Activated CD8-positive, alpha-beta T cell treated with anti-CD3 and anti-CD28 coated beads for 36 hours (primary cell): ENCODE measurements at places on chromosomes 5 and 9. TPM values are rescaled to one million over a fixed set of nuclear protein-coding genes. Genes with fewer than 3 reads are reported as not detected.

EFCAB9 gene
- total RNA-seq, result not detected

- peak; percentile 29 for DNase-seq
These were observed 97.0 kb downstream of the MEF2C start for GRCh38 chr5:88785746-88786565.

GRCh38 chr5:91182763-91183162 lies 200.4 kb downstream of the ARRDC3 start:
- DNase-seq, result no peak

GRCh38 chr9:567128-567746 lies 274.3 kb upstream of the DMRT1 start:
- no peak for DNase-seq

- DNase-seq, result peak; percentile 50
These were observed 441.8 kb upstream of the TLE4 start for GRCh38 chr9:79129865-79130480.

DNA sequence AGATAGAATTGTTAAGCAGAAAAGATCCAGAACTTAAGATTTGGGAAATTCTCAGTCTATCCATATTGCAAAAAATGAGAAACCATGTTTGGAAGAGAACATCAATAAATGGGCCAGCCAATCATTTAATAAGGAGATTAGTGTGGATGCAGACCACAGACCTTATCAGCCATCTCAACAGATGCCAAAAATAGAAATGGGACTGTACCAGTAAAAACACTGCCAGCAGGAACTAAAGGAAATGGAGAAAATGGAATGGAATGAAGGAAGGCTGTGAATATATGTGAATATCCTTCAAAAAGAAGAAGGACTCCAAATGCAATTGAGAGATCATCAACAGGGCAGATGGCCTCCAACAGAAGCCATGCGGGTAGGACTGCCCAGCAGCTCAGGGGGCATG lies 52.7 kb upstream of the ZNF618 start:
- no peak for DNase-seq

C5orf52 gene
- not detected for total RNA-seq

LCNL1 gene
- total RNA-seq, result not detected

DNA sequence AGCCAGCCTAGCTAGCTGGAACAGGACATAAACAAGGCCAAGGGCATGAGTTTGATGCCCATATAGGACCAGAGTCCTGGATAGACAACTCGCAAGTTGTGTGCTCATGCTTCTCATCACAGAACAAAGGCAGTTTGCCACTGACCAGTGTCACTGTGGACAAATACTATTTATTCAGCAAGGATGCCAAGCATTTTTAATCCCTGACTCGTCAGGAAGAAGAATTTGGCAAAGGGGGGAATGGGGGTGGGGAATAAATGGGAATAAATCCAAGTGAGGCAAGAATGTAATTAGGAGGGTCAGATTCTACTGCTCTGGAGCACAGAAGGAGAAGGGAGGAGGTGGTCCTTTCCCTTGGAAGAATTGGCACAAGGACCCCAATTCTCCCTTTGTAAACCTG lies 46.8 kb upstream of the ANKRD55 start:
- DNase-seq, result no peak

- DNase-seq, result peak; percentile 97
These were observed 50.5 kb upstream of the EXOC3 start for GRCh38 chr5:392431-392988.
